Cardiac septum (tissue), 1 donor: ENCODE measurements at places on chromosomes 5 and 9.
A peak's percentile ranks its signal among the peaks of the same experiment; 100 is the strongest.

DNA sequence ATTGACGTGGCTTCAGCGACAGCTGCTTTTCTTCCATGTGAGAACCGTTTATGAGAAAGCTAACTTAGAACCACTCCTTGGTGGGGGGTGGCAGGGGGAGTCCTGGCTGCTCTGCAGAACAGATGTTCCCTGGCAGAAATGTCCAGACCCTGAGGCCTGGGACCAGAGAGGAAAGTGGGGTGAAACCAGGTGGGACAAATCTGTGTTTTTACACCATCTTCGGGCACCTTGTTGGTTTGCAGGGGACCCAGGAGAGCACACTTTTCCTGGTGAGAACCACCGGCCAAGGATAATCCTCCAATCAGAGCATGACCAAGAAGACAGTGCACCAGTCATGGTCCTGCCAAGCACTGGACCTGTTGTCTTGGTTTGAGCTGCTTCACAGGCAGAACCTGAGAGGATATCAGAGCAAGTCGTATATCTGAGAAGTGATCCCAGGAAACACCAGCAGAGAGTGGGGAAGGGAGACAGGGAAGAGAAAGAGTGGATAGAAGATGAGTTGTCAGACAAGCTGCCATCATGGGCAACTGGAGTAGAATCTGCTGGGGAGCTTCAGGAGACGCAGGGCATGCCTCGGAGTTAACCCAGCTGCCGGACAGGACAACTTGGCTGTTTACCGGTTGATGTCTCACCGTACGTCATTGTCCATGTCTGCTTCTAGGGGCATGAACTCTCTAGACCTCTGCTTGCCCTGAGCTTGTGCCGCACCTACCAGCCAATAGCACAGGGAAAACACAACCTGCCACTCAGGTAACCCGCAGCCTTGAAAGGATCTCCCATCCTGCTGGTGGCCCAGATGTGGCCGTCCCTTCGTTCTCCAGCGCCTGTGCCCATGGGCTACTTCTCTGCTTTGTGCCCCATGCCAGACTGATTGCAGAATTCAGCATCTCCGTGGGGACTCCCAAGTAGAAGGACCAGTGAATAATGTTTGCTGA lies 178.4 kb upstream of the MVB12B start:
- peak; percentile 44 for DNase-seq

DNA sequence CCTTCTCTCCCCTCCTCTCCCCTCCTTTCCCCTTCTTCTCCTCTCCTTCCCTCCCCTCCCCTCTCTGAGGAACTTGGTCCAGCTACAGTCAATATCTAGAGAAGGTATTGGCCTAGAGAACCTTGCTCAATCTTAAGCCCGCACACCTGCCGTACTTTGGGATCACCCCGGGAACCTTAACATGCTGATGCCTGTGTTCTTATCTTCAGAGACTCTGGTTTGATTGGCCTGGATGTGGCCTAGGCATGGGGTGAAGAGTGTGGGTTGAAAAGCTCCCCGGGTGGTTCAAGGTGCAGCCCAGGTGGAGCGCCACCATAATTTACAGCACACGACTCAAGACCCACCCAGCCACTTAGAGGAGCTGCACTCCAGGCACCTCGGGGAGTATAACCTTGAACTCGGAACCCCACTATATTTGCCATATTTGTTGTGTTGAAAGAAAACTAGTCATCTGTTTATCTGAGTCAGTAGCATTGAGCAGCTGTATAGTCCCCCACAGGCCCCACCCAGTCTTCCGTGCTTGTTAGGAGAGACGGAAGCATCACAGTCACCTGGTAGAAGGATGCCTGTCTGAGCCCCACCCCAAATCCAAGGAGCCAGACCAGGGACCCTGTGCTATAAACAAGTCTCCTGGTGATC lies 14.4 kb upstream of the PHF19 start:
- DNase-seq, result no peak

- peak; percentile 46 for DNase-seq
These were observed 77.8 kb upstream of the ZNF618 start for GRCh38 chr9:113798062-113799030.

GRCh38 chr5:14223372-14223771 lies 80.2 kb downstream of the TRIO start:
- DNase-seq, result no peak

GRCh38 chr5:16245956-16246355 lies 66.4 kb upstream of the MARCHF11 start:
- no peak for DNase-seq

DNA sequence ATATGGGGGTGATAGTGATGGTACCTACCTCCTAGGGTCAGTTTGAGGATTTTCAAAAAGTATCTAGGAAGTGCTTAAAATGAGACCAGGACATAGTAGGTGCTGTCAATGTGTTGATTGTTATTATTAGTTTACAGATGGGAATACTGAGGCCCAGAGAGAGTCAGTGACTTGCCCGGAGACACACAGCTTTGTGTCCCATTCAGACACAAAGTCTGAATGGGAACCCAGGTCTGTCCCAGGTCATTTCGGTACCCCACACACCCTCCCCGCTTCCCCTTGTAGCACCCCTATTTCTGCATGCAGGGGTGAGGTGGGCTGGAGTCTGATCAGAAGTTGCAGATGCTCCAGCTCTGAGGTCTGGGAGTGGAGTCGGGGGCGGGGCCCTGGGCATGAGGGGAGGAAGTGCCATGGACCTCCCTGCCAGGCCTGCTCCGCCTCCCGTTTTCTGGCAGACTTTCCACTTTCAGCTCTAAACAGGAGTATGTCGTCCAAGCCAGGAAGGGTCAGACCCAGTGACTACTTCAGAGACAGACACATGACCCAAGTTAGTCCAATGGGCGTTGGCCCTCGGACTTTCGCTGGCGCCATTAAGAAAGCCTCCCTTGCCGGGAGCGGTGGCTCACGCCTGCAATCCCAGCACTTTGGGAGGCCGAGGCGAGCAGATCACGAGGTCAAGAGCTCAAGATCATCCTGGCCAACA lies 3.2 kb upstream of the DBN1 start:
- DNase-seq, result no peak

DNA sequence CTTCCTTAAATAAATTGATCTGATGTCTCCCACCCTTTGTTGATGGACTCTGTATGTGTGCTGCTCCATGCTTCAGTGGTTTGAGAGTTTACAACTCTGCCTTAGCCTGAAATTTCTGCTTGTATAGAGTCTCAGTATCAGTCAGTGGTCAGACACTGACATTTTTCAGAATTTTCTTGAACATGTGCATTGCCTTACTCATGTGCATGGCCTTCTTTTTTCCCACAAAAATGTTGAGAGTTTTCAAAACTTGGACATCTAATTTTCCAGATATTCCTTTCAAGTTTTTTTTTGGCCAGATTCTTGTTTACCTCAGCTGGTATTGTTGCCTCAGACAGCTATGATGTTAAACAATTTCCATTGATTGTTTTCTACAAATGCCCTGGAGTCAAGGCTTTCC lies 427.1 kb upstream of the CHD1 start:
- no peak for DNase-seq
